ENCODE measurements at places on chromosomes 2 and 18.

- no peak for DNase-seq
Observed at GRCh38 chr2:190843890-190844699, 36.5 kb upstream of the GLS start.

GRCh38 chr2:178152977-178153376, 40.7 kb downstream of the RBM45 start:
- DNase-seq = no peak

DNA sequence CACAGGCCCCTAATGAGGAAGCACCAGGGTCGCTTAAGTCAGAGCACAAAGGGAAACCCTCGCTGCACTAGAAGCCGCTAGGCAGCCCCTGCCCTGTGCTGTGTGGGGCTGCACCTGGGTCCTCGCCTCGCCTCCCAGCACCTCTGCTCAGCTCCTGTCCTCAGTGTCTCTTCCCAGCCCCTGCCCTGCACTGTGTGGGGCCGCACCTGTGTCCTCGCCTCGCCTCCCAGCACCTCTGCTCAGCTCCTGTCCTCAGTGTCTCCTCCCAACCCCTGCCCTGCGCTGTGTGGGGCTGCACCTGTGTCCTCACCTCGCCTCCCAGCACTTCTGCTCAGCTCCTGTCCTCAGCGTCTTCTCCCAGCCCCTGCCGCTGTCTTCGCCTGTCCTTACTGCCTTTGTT, 342.8 kb downstream of the EIPR1 start:
- DNase-seq = no peak

DNA sequence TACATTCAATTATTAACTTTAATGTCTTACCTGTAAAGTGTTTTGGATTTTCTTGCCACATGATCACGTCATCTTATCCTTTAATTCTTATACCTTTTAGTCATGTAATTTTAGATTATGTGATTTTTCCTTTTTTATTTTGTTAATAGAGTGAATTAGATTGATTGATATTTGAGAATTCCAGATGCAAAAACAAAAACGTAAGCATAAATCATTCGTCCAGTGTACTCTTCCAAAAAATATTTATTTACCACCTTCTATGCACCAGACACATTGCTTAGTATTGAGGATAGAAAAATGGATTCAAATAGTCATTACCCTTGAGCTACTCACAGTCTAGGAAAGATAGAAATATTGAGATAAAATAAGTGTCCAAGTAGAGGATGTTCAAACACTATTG, 249.6 kb downstream of the PDE11A start:
- DNase-seq = no peak

- DNase-seq = no peak
Observed at GRCh38 chr18:73739098-73739497, 408.5 kb downstream of the FBXO15 start.

- no peak for DNase-seq
Observed at GRCh38 chr18:74395648-74396154, 61.4 kb downstream of the DIPK1C start.

GRCh38 chr18:48676756-48677368, 138.0 kb downstream of the CTIF start:
- peak; percentile 49 for DNase-seq

GRCh38 chr2:149329068-149329467, 1.3 kb upstream of the LYPD6 start:
- DNase-seq = no peak

DNA sequence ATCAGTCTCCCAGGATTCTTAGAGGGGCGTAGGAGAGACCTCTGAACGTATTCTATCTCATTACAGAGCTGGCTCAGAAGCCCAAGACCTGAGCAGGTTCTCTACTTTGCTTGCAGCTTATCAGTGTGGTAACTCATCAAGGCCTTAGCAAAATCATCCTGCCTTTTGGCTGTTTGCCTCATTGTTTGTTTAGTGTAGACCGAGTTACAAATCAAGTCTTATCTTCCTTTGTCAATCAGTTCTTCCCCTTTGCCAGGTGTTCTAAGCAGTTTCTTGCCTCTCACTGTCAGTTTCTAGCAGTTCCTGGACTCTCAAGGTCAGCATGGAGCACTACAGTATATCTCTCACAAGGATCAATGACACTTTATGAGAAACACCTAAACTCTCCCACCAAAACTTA, 30.9 kb upstream of the NAB1 start:
- DNase-seq = no peak

GRCh38 chr18:887716-888115, 17.0 kb upstream of the ADCYAP1 start:
- no peak for DNase-seq

- DNase-seq = no peak
Observed at GRCh38 chr18:12334366-12334808, 26.3 kb downstream of the TUBB6 start.
